ENCODE measurements at places on chromosomes 12 and 14.

DNA sequence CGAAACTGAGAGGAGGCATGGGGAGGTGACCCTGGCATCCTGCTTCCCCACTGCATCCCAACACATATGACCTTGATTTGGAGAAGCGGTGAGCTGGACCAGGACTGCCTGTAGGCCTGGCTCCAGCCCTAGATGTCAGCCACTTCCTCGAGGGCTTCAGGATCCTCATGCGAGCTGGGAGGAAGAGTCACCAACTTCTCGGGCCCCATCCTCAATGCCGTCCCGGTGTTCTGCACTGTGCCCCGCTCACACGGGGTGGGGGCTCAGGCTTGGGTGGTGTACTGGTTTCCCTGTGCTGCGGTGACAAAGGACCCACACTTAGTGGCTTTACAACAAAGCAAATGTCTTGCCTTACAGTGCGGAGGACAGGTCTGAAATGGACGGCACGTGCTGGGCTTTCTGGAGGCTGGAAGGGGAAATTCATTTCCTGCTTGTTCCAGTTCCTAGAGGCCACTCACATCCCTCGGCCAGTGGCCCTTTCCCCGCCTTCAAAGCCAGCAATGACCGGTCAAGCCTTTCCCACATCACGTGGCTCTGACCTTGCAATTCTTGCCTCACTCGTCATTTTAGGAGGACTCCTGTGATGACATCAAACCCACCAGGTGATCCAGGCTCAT lies 298.1 kb upstream of the RTL1 start:
- DNase-seq = no peak

GRCh38 chr12:1630827-1631591 lies 2.0 kb downstream of the WNT5B start:
- DNase-seq = peak; percentile 52

DNA sequence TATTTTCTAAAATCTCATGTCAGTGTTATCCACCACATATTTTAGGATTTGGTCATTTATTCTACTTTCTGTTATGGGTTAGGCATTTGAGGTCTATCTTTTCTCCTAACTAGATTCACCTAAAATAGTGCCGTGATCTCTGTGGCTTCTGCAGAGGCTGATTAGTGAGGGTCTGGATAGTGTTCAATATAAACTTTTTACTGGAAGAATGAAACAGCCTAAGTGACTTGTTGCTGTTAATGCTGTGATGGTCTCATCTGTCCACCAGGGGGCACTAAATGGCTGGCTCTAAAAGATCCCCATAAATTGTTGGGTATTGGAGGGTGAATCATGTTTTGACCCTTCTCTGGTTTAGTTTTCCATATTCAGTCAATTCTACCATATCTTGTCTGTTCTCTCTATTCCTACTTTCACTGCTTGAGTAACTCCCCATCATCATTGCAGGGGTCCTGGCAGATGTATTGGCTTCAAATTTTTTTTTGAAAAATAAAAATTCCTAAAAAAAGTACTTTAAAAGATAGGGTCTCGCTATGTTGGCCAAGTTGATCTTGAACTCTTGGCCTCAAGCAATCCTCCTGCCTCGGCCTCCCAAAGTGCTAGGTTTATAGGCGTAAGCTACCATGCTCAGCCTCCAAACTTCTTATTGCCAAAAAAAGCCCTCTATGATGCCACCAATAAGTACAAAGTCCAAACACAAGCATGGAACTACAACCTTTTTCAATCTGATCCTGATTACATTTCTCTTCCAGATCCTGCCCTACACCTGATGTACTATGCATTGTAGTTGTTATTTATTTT lies 6.9 kb downstream of the PABPN1 start:
- DNase-seq = peak; percentile 86

DNA sequence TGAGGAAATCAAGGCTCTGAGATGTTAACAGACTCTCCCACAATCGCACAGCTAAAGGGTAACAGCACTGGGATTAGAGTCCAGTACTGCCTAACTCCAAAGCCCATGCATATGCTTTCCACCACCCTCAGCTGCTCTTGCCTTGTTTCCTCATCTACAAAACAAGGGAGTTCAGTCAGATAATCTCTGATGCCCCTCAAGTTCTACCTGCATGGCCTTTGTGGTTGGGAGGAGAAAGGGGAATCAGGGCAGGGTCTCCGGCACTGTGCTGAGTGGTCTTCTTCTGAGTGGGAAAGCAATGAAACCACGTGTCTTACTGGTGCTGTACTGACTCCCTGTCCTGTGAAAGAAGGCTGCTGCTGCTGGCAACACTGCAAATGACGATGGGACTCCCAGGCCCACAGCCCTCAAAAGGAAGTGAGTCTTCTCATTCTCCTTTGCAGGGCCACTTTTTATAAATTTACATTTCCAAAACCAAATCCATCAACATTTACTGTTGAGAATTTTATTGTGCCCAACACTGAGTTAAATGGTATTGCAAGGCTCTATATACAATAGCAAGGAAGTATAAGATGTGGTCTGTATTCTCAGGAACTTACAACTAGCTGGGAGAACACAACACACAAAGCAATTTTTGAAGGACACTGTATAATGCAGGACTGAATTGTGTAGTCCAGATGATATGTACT lies 19.7 kb upstream of the DUSP16 start:
- DNase-seq = no peak

DNA sequence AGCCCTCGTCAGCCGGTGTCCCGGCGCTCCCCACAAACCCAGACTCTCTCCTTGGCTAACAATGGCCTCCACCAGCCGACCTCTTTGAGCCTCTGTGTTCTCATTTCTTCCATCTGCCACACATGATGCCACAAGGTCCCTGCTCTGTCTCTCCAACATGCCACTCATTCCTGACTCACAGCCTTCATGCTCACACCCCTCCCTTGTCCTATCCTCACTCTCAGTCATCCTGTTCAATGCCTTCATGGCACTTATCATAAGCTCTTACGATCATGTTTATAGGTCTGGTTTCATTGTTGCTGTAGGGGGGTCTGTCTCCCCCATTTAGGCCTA lies 9.6 kb upstream of the SERPINA11 start:
- DNase-seq = no peak

DNA sequence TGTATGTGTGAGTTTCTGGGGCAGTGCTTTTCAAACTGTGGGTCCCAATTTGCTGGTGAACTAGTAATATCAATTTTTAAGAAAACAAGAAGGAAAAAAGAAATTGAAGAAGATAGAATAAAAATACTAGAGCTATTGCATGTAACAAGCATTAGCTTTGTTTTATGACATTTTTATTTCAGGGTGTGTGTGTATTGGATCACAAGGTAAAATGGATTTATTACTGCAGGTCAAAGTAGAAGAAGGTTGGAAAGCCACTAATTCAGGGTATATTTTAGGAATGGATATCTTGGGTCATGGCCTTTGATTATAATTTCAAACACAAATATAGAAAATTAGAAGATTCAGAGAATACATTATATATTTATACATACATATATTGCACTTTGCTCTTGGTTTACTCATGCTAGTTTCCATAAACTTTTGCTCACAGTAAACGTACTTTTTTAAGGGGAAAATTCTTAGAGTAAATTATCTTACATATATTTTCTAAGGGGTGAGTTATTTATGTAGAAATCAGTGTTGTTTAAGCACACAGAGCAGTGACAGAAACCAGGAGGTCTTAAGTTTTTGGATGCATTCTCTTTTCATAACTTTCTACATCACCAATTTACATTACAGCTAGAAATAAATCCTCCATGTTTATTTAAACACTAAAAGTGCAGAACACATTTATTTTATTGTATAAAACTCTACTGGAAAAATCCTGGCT lies 34.5 kb upstream of the PPM1A start:
- DNase-seq = no peak

DNA sequence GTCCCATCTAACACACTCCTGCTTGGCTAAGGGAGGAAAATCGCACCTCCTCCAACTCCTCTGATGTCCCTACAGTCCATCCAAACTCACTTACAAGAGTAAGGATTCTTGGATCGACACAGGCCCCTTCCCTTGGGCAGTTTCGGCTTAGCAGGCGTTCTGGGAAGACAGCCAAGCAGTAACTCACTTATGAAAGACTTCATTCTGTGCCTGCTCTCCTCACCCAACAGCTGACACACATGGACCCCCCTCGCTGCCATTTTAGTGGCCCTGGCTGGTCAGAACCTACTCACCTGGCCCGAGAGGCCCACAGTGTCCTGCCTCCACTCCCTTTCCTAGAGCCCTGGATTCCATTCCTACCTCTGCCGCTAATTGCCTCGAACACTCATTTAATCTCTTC lies 52.3 kb upstream of the BCL2L14 start:
- DNase-seq = peak; percentile 80

DNA sequence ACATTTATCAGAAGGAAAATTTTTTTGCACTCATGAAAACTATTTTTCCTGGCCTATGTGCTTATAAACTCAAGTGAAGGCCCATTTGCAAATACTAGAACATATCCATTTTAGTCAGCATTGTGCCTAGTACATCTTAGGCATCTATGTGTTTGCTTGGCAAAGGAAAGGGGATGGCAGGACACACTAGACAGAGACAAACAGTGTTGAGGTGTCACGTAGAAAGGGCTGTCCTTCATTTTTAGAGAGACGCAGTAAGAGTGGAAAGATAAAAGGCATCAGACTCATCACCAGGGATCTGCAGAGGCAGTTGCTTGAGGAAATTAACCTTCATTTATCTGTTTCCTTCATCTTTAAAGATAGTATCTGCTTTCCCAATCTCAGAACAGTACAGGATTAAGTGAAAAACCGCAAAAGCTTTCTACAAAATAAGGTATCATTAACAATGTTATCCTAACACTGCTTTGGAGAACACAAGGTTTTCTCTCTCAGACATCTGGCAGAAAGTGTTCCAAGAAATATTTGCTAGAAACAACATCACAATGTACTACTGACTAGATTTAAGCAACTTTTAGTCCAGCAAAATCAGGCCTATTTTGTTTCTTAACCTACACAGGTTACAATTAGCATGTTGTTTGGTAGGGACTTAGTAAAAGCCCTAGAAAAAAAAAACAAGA lies 2.0 kb downstream of the YBX3 start:
- no peak for DNase-seq

- DNase-seq = no peak
Measured at GRCh38 chr12:131561051-131561450, 149.8 kb upstream of the SFSWAP start.

GRCh38 chr12:22431693-22432251 lies 97.3 kb upstream of the ST8SIA1 start:
- DNase-seq = no peak

DNA sequence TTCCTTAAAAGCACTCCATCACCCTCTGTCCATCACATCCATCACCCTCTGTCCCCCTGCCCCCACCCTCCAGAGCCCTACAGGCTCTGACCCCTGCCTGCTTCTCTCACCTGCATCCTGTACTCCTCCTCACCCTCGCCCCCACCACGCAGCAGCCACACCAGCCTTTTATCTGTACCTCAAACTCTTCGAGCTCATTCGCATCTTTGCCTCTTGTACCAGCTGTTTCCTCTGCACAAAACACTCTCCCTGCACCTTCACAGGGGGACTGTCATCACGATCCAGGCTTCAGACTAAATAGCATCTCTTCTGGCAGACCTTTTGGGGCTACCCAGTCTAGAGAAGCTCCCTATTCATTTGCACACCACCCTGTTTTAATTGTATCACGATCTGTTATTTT lies 24.1 kb downstream of the TMEM229B start:
- no peak for DNase-seq

DNA sequence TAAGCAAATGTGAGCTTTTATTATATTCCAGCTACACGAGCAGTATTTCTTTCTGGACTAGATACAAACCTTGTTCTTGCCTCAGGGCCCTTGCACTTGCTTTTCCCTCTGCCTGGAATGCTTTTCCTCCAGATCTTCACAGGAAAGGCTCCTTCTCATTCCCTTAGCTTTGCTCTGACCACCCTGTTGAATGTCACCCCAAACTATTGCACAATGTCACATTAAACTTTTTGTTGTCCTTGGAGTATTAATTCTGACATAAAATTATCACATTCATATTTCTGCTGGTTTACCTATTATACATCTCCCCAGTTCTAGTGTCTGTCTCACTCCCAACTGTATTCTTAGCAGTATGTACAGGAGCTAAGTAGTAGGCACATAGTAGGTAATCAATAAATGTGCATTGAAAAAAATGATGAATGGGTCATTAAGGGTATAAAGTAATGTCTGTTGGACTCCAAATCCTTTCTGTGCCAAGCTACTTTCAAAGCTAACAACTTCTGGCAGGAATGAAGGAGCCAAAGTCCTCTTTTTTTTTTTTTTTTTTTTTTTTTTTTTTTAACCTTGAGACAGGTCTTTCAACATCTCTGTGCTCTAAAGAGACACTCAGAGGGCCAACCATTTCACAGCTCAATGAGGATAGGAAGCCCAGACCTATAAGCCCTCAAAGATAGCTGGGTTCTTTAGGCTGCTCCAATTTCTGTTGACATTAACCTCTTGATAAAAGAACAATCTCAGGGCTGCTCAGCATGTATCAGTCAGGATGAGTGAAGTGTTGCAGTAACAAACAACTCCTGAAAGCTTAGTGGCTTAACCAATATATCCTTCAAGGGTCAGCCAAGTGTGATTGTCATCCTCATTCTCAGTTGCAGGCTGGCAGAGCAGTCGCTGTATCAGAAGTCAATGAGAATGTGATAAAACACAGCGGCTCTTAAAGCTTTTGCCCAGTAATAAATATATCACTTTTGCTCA lies 424.4 kb upstream of the TBX3 start:
- DNase-seq = no peak

- DNase-seq = peak; percentile 97
Measured at GRCh38 chr12:58364389-58365086, 423.2 kb downstream of the ATP23 start.
